ENCODE measurements at places on chromosomes 6 and 20. TPM values are rescaled to one million over a fixed set of nuclear protein-coding genes. Genes with fewer than 3 reads are reported as not detected.

DNA sequence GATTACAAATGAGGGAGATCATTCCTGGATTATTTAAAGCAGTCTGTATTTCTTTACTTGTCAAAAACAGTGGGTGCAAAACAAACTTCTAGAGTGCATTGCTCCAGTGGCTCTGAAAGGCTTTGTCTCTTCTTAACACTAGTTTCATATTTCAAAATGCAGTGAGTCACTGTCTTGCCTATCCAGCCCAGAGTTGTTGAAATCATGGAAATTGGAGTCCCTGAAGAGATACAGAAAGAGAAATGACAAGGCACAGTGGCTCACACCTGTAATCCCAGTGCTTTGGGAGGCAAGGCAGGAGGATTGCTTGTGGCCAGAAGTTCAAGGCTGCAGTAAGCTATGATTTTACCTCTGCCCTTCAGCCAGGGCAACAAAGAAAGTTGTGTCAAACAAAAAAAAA lies 11.3 kb downstream of the SLC2A12 start:
- no peak for DNase-seq

The IYD gene
- total RNA-seq, result not detected

DNA sequence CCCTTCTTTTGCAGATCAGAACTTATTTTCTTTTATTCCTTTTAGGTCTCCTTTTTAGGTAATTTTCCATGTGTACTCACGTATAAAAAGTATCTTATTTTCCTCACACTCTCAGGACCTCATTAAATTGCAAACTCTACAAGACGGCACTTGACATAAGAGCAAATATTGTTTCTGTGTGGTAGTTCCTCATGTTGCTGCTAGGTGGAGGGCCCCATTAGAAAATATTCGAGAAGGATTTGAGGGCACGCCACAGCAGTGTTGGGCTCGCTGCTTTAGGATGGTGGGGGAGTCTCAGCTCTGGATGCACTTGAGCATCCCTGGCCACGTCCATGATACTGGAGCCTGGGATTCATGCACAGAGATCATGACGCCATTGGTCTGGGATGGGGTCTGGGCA lies 64.9 kb upstream of the ZFP64 start:
- no peak for DNase-seq

The IMPG1 gene
- total RNA-seq, result not detected

DNA sequence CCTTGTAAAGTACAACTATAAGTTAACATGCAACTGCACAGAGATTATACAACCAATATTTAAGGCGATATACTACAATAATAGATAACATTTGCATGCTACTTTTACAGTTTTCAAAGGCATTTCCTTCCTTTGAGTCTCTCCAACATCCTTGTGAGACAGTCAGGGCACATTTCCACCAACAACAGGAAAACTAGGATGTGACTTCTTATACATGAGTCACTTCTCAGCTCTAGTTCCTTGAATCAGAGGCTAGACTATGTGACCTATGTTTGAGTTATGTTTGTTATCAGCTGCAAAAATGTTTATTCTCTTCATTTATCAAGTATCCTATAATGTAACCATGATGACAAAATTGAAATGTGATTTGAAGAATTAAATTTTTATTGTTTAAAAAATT lies 51.7 kb upstream of the TFAP2D start:
- no peak for DNase-seq
